Colonic mucosa (tissue), 4 donors: ENCODE measurements at places on chromosomes 7 and 10. TPM values are rescaled to one million over a fixed set of nuclear protein-coding genes. Genes with fewer than 3 reads are reported as not detected.

GRCh38 chr10:1343176-1343575, 287.0 kb downstream of the WDR37 start:
- DNase-seq = no peak
- H3K27ac ChIP-seq = no peak overlapping the region
- no peaks in the 10 kb centered on the region for H3K36me3 ChIP-seq
- no peak overlapping the region for H3K4me3 ChIP-seq
- H3K4me1 ChIP-seq = no peaks in the 10 kb centered on the region

GRCh38 chr10:4770801-4771553, 55.0 kb upstream of the AKR1E2 start:
- H3K4me3 ChIP-seq = no peak overlapping the region
- DNase-seq = no peak
- H3K27ac ChIP-seq = no peak overlapping the region
- no peaks in the 10 kb centered on the region for H3K36me3 ChIP-seq
- no peaks in the 10 kb centered on the region for H3K4me1 ChIP-seq

DNA sequence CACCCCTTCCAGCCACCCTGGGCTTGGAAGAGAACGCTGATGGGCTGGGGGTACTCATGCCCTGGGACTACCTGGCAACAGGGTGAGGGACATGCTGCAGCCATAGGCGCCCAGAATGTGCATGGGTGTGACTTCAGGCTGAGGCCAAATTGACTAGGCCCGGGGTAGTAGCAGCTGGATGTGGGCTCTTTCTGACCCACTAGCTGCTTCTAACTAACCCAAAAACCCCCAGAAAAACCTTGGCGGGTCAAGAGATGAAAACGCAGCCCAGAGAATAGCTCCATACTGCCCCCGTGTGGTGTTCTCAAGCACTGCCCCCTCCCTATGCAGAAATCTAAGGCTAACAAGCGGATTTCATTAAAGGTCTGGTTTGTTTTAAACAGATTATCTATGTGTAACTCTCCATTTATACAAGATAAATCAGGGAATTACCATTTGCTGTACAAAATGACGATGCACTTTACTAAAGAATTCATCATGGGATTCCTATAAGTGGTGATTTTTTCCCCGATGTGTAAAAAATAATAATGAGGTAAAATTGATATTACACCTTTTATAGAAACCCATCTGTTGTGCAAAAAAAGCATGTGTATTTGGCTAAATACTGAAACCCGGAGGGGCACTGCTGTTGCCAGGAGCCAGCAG, 4.2 kb downstream of the SMARCD3 start:
- H3K27me3 ChIP-seq = peaks cover 32% of the 10 kb centered on the region
- no peaks in the 10 kb centered on the region for H3K36me3 ChIP-seq
- no peak overlapping the region for H3K4me3 ChIP-seq
- peak; percentile 57 for DNase-seq

- no peaks in the 10 kb centered on the region for H3K27me3 ChIP-seq
- no peaks in the 10 kb centered on the region for H3K36me3 ChIP-seq
- H3K4me1 ChIP-seq = no peaks in the 10 kb centered on the region
- no peak overlapping the region for H3K27ac ChIP-seq
These were observed 43.7 kb upstream of the DGKI start for GRCh38 chr7:137890449-137890921.

DNA sequence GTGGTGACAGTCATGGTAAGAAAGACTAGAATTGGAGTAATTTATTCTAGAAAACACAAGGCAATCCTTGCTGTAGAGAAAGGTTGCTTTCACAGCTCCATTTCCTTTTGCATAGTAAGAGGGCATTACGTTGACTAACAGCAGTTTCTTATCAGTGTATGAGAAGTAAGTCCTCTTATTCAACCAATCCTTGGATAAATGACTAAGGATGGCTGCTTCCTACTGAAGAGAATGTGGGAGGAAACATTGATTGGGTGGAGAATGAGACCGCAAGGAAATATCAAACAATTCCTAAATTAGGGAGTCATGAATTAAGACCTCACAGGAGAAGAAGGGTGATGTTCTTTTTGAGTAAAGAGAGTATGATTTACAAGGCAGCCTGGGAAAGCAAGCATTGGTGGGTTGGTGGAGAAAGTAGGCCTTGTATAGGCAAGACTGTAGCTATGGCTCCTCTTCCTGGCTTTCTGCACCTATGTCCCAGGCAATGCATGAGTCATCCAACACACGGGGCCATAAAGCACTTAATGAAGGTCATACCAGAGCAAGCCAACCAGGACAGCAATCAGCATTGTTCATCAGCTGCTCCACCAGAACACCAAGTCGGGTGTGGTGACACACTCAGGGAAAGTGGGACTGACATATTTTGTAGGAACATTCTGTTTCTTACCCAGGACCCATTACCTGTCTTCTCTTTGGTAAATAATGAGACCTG, 5.6 kb downstream of the MGAM start:
- DNase-seq = peak; percentile 43
- H3K4me3 ChIP-seq = no peak overlapping the region
- H3K27ac ChIP-seq = no peak overlapping the region
- no peaks in the 10 kb centered on the region for H3K4me1 ChIP-seq

DNA sequence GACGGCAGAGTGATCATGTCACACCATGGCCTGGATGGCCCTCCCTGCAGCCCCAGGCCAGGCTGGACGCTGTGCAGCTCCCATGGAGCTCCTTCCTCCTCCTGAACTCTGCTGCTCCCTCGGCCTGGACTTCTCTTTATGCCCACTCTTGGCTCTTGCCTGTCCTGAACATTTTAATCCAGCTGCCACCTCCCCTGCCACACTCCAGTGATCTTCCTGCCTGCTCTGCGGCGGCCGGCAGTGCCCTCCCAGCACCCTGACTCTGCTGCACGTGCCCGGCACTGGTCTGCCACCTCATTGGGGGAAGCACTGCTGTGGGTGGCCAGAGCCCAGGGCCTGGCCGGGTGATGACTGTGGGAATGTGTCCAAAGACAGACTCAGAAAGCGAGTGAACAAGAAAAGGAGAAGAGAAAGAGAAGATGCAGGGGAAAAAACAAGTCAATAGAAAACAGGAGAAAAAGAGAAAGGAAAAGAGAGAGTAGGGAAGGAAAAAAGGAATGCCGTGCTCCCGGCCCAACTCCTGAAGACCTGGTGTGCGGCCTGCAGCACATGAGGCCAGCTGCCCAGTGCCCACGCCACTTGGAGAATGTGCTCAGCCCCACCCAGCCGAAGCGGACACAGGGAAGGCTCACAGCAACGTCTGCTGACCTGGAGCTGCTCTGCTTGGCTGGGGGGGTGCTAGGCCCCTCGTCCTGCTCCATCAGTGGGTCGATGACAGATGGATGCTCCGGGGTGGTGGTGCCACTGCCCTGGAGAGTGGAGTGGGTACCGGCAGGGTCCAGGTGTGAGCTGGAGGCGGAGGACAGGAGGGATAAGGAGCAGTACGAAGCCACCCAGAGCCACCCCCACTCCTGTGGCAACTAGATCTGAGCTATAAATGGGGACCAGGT, 115.9 kb downstream of the DLG5 start:
- no peak overlapping the region for H3K4me3 ChIP-seq
- H3K27me3 ChIP-seq = no peaks in the 10 kb centered on the region
- DNase-seq = no peak
- H3K27ac ChIP-seq = no peak overlapping the region
- no peaks in the 10 kb centered on the region for H3K4me1 ChIP-seq

- no peaks in the 10 kb centered on the region for H3K36me3 ChIP-seq
- H3K27me3 ChIP-seq = no peaks in the 10 kb centered on the region
- no peak overlapping the region for H3K4me3 ChIP-seq
- no peaks in the 10 kb centered on the region for H3K4me1 ChIP-seq
These were observed 19.6 kb upstream of the SCIN start for GRCh38 chr7:12550956-12551355.

DNA sequence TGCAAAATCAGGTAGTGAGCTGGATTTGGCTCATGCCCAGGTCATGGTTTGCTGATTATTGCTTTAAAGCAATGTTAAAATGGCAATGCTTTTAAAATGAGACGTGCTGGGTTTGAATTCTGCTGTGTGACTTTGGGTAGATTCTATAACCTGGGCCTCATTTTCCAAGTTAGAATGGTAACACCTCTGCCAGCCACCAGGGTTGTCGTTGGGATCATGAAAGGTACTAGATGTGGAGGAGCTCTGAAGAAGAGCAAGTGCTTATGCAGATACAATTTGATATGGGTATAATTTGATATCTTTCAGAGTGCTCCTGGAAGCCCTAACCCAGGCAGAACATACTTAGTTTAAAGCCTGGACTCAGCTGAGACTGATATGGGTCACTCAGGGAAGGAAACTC, 60.0 kb downstream of the EVX1 start:
- no peak overlapping the region for H3K4me3 ChIP-seq
- no peaks in the 10 kb centered on the region for H3K36me3 ChIP-seq
- no peak overlapping the region for H3K27ac ChIP-seq
- no peaks in the 10 kb centered on the region for H3K27me3 ChIP-seq

GRCh38 chr7:133562621-133563020, 309.7 kb downstream of the EXOC4 start:
- H3K36me3 ChIP-seq = no peaks in the 10 kb centered on the region
- no peak overlapping the region for H3K4me3 ChIP-seq
- no peaks in the 10 kb centered on the region for H3K4me1 ChIP-seq
- H3K27ac ChIP-seq = no peak overlapping the region

GRCh38 chr7:123787220-123788007, 38.6 kb upstream of the WASL start:
- H3K27ac ChIP-seq = no peak overlapping the region
- no peaks in the 10 kb centered on the region for H3K27me3 ChIP-seq

- H3K36me3 ChIP-seq = no peaks in the 10 kb centered on the region
- no peaks in the 10 kb centered on the region for H3K27me3 ChIP-seq
- DNase-seq = no peak
- H3K4me1 ChIP-seq = no peaks in the 10 kb centered on the region
These were observed 837.8 kb upstream of the LRRN3 start for GRCh38 chr7:110253093-110253492.

- H3K27ac ChIP-seq = peak overlapping the region; percentile 19
- no peak overlapping the region for H3K4me3 ChIP-seq
- H3K4me1 ChIP-seq = peaks cover 8% of the 10 kb centered on the region
- H3K36me3 ChIP-seq = peaks cover 3% of the 10 kb centered on the region
- no peaks in the 10 kb centered on the region for H3K27me3 ChIP-seq
These were observed 11.8 kb downstream of the NT5C2 start for GRCh38 chr10:103181244-103181643.

DNA sequence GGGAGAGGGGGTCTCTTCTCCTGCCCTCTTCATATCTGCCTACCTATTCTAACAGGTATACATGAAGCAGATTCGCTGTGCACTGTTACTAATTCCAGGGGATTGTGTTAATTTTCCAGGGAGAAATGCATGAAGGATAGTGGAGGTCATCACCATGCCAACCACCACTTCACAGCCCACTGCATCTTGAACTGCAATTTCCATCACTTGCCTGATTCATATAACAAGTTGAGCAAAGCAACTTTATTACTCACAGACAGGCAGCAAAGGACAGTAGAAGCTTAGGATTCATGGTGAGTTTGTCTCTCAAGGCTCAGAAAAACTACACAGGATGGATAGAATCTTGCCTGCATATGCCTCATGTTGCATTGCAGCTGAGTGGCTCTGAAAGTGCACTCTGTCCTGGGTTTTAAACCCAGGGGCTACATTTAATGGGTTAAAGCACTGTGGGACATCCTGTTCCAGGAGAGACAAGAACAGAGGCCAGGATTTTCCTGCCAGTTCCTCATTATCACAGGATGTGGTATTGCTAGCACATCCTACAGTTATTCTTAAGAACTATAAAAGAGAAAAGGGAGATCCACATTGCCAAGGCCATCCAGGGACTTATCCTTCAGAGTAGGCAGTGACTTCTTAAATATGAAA, 136.9 kb upstream of the PRSS1 start:
- H3K4me1 ChIP-seq = no peaks in the 10 kb centered on the region
- H3K27ac ChIP-seq = no peak overlapping the region

- peaks cover 10% of the 10 kb centered on the region for H3K4me1 ChIP-seq
- no peaks in the 10 kb centered on the region for H3K36me3 ChIP-seq
- H3K27ac ChIP-seq = peak overlapping the region; percentile 37
- DNase-seq = no peak
These were observed 21.8 kb upstream of the SEMA3C start for GRCh38 chr7:80940539-80941207.

DNA sequence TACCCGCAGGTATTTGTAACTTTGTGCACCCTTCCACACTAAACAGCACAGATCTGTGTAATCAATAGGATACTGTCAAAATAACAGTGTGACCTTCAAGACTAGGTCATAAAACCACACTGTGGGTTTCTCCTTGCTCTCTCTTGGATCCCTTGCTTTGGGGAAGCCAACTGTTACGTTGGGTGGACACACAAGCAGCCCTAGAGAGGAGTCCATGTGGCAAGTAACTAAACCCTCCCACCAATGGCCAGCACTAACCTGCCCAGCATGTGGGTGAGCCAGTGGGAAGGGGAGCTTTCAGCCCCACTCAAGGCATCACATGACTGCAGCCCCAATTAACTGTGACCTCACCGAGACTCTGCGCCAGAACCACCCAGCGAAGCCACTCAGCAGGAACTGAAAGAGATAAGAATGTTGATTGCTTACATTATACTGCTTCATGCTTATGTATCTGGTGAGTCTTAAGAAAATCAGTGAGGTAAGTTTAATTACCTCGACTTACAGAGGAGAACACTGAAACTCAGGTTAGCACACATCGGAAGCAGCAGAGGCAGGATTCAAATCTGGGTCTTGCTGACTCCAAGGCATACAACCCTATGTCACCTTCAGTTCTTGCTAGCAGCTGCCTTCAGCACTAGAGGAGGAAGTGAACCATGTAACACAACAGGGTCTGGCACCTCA, 9.4 kb upstream of the ZC3HAV1 start:
- peaks cover 7% of the 10 kb centered on the region for H3K4me1 ChIP-seq
- no peaks in the 10 kb centered on the region for H3K36me3 ChIP-seq
- peak overlapping the region; percentile 52 for H3K27ac ChIP-seq
- H3K4me3 ChIP-seq = no peak overlapping the region
- no peaks in the 10 kb centered on the region for H3K27me3 ChIP-seq

DNA sequence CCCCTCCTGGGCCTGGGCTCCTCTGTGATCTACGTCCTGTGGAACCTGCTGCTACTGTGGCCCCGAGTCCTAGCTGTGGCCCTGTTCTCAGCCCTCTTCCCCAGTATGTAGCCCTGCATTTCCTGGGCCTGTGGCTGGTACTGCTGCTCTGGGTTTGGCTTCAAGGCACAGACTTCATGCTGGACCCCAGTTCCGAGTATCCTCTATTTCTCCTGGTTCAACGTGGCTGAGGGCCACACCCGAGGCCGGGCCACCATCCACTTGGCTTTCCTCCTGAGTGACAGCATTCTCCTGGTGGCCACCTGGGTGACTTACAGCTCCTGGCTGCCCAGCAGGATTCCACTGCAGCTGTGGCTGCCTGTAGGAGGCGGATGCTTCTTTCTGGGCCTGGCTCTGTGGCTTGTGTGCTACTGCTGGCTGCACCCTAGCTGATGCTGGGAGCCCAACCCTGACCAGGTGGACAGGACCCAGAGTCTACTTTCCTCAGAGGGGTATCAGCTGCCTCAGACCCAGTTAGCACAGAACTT, 37.8 kb upstream of the MMD2 start:
- H3K4me1 ChIP-seq = no peaks in the 10 kb centered on the region
- H3K36me3 ChIP-seq = peaks cover 6% of the 10 kb centered on the region
- H3K27me3 ChIP-seq = no peaks in the 10 kb centered on the region

GRCh38 chr7:18778594-18778993, 283.0 kb downstream of the HDAC9 start:
- no peaks in the 10 kb centered on the region for H3K27me3 ChIP-seq
- no peaks in the 10 kb centered on the region for H3K36me3 ChIP-seq
- H3K4me3 ChIP-seq = no peak overlapping the region
- H3K4me1 ChIP-seq = no peaks in the 10 kb centered on the region

The FOXI2 gene
- total RNA-seq = not detected

The PHKG1 gene
- 1.7 TPM for total RNA-seq

The LANCL2 gene
- 16.2 TPM for total RNA-seq

The FAM25C gene
- not detected for total RNA-seq

The PTEN gene
- 79.2 TPM for total RNA-seq

The OR6B1 gene
- not detected for total RNA-seq

The SLC26A5 gene
- not detected for total RNA-seq

The EMX2 gene
- not detected for total RNA-seq

The PNLIPRP2 gene
- 5.0 TPM for total RNA-seq

The SP8 gene
- 0.15 TPM for total RNA-seq

The ALKBH4 gene
- total RNA-seq = 9.7 TPM

The EBLN1 gene
- not detected for total RNA-seq
